ENCODE measurements at places on chromosomes 5 and 9.

DNA sequence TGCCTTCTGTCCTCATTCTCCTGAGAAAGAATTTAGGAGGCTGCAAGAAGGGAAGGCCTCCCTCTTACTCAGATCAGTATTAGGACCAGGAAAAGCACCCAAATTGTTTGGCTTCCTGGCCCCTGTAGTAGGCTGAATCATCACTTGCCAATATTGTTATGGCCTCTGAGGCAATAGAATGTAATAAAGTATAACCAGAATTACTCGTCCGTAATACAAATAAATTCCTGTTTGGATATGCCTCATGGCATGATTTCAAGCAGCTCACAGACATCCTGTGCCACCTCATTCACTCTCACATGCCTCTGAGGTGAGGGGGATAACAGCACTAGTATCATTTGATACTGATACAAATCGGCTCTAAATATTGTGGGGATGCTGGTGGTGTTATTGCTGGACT, 427.3 kb downstream of the ISL1 start:
- DNase-seq, result no peak

GRCh38 chr5:65825408-65826328, 100.7 kb upstream of the ERBIN start:
- no peak for DNase-seq

- DNase-seq, result no peak
Observed at GRCh38 chr5:131607903-131608540, 27.0 kb downstream of the RAPGEF6 start.

DNA sequence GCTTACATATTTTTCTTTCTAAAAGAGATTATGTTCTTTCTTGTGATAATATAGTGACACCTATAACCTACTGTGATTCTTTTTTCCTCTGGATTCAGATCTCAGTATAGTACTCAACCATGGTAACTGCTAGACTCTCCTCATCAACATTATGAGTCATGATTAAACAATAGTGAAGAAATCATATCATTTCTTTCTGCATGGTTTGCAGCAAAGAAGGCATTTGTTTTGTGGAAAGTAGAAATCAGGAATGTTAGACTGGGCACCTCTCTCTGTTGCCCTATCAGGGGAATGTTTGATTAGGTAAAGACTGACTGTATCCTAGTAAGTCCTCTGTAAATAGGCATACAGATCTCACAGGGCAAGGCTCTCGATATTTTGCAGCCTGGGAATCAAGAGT, 25.6 kb upstream of the SMC2 start:
- DNase-seq, result no peak

GRCh38 chr5:35122819-35123218, 75.1 kb upstream of the AGXT2 start:
- DNase-seq, result no peak

- no peak for DNase-seq
Observed at GRCh38 chr5:132115375-132115774, 41.8 kb downstream of the CSF2 start.

DNA sequence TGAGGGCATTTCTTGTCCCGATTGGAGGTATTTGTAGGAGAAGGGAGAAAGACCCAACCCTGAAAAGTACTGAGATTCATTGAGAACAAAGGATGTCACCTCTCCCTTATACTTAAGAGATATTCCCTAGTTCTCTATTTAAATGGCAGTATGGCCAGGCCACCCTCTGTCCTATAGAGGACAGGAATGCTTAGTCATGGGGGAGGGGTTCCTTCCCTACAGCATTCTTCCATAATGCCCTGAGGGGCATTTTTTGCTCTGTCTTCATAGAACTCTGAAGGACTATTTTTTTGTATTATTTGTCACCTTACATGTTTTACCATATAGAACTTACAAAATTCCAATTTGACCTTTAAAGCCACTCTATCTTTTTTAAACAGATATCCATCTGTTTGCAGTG, 176.3 kb downstream of the TMEM161B start:
- DNase-seq, result no peak

- DNase-seq, result no peak
Observed at GRCh38 chr5:139134906-139135305, 63.3 kb downstream of the SIL1 start.

GRCh38 chr9:131835151-131835910, 95.5 kb upstream of the RAPGEF1 start:
- DNase-seq, result no peak

DNA sequence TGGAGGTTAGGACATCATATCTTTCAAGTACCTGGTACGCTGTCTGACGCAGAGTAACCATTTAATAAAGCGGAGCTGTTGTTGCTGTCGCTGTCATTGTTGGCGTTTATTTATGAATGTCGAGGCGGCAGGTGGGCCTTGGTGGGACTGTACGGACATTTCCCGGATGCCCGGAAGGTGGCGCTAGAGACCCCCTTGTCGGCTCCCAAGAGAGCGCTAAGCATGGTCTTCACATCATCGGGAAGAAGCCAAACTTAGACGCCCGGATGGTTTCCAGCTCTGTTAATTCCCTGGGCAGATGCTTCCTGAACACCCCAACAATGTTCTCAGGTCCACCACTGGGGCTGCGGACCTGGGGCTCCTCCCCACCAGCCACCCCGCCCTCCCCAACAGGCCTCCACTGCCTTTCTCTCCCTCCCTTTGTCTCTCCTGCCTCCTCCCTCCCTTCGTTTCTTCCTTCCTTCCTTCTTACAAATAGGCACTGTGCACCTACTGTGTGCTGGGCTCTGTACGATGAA, 54.1 kb downstream of the DUSP1 start:
- DNase-seq, result peak; percentile 94

- no peak for DNase-seq
Observed at GRCh38 chr9:90099262-90099963, 494.6 kb downstream of the GADD45G start.

DNA sequence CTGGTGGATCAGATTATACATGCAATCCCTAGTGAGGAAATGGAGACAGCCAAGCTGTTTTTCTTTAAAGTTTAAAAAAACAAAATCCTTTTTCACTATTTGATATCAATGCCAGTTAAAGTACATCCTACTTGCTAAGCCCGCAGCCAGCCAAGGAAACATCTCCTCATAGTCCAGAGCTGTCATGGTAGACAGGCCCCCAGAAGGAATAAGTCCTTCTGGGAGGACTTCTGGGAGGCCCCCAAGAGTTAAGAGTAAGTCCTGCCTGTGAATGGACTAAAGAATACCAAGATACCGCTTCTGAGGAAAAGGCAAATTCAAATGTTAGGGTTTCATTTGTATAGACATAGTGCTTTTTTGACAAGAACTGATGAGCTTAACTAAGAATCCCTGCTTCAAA, 38.3 kb downstream of the MOCS2 start:
- DNase-seq, result no peak

- DNase-seq, result no peak
Observed at GRCh38 chr9:40927851-40928802, 200.4 kb downstream of the FOXD4L6 start.

DNA sequence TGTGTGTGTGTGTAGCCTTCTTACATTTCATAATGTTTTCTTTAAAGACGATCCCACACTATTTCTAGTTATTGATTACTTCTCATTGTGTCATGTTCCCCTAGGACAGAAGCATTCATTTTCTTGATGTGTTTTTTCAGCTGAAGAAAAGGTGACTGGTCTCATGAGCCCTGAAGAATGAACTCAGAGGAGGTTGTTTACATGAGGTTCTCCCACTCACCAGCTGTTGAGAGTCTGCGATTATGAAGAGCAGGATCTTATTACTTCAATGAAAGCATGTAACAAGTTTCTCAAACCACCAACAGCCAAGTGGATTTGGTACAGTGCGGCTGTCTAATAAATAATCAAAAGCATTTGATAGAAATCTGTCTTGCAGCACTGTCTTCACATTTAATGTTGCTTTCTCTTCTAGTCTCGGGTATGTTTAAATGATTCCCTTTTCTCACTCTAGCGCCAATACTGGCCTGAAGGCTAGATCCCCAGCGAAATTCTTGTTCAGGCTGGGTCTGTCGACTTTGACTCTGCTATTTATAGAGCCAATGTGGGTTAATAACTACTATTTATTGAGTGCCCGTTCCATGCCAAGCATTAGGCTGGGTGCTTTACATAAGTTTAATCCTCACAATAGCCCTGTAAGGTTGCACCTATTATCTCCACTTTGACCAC, 9.6 kb upstream of the FSD1L start:
- DNase-seq, result no peak

DNA sequence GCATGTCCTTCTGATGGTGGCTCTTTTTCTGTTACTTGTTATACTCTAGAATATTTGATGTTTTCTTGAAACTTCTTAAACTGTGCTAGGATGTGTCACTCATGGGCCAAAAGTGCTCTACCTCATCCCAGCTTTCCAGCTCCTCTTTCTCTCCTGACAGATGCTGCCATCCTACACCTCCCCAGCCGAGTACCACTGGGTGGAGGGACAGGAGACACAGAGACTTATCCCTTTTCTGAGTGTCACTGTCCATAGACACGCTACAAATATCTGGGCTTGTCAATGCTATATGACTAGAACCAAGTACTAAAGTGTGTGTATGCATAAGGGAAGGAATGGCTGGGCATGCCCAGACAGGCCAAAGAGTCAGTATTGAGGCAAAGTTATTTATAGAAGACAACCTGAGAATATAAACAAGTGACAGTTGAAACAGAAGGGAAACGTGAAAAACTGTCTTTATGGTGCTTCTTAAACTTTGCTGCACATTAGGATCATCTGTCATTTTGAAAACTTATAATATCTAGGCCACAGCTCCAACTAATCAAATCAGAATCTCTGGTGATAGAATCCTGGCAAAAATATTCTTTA, 188.0 kb downstream of the CARTPT start:
- no peak for DNase-seq

GRCh38 chr5:82164977-82165713, 113.0 kb downstream of the RPS23 start:
- no peak for DNase-seq

DNA sequence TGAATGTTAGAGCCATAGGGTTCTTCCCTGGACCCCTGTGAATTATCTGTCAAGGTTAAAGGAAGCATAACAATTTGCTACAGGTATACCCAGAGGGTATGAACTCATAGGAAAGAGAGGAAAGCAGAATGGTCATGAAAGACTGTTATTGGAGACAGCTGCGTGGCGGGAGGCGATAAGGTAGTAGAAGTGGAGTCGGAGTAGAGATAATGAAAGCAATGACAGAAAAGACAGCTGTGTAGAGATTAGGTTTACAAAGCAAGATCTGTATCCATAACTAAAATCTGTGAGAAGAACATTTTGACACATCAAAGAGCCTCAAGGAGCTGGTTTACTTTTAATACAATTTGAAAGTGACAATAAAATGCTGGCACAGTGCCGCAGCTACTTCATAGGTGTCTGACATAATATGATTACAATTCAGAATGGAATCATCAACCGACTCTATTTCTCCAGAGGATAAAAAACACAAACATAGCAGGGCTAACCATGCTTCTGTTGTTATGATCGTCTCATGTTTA, 603.9 kb downstream of the CDH12 start:
- DNase-seq, result no peak

GRCh38 chr5:62326302-62326701, 20.3 kb downstream of the KIF2A start:
- no peak for DNase-seq

DNA sequence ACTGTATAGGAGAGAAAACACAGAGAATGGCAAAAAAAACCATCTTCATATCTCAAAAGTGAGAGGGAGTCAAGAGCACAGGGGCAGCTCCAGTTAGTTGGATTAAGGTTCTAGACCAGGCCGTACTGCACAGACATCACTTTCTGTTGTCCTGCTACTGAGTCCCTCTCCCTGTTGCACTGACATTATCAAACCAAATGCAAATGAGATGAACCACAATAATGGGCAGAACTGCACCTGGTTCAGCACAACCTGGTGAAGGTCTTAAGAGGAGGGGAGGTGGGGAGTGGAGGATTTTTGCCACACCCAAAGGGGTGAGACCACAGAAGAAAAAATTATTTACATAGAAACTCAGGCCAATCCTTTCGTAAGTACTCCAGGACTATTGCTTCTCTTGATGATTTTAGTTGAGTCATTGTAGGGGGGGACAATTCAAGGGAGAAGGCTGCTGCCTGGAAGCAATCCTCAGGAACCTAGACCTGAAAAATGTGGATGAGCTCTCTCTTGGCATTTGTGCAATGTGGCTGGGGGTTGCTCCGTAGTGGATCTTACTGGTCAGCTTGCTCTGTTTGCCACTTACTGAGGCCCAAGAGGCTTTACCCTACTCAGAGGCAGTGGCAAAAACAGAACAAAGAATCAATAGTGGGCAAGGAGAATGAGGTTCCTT, 94.5 kb upstream of the PPP1R2B start:
- DNase-seq, result no peak

DNA sequence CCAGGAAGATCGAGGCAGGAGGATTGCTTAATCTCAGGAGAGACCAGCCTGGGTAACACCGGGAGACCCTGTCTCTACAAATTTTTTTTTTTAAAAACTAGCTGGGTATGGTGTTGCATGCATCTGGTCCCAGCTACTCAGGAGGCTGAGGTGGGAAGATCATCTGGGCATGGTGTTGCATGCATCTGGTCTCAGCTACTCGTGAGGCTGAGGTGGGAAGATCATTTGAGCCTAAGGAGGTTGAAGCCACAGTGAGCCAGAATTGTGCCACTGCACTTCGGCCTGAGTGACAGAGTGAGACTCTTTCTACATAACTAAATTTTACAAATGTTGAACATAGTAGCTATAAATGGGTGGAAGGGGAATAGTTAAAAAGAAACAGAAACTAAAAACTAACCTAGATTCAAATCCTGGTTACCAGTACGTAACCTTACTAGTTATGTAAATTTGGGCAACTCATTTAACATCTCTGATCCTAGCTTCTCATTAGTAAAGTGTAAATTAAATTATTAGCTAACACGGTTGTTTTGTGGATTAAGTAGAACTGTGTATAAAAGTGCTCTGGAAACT, 41.7 kb downstream of the TMEM161B start:
- no peak for DNase-seq
